ENCODE measurements at places on chromosomes 3 and 15.
A peak's percentile ranks its signal among the peaks of the same experiment; 100 is the strongest.

DNA sequence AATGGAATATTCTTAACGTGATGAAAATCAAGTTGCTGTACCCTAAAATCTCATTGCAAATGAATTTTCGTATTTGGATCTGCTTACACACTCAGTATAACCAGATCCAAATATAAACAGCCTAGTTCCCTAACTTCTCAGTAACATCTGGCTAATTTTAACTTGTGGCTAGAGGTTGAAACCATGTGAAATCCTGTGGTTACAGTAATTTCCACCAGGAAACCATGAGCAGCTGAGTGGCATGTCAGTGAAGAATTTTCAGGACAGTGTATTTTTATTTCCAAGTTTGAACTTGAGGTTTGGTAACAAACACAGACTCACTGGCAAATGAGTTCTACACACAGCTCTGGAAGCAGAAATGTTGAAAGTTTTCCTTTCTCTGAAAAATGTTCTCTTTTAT lies 754.1 kb downstream of the NR2F2 start:
- no peaks in the 10 kb centered on the region for H3K27me3 ChIP-seq
- H3K36me3 ChIP-seq, result no peaks in the 10 kb centered on the region

DNA sequence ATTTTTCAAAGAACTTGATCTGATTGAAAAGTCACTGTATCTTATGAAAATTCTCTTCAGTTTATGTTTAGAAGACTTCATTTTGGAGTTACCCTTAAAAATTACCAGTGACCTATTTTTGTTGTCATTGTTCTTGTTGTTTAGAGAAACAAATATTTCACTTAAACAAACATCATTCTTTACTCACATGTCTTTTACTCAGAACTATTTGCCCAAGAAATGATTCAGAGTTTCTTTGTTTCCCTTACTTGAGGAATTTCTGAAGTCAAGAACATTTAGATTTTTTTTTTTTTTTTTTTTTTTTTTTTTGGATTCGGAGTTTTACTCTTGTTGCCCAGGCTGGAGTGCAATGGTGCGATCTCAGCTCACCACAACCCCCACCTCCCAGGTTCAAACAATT lies 259.6 kb upstream of the UBE2E1 start:
- H3K4me1 ChIP-seq, result no peaks in the 10 kb centered on the region
- no peaks in the 10 kb centered on the region for H3K36me3 ChIP-seq
- H3K27ac ChIP-seq, result no peak overlapping the region
- H3K27me3 ChIP-seq, result no peaks in the 10 kb centered on the region
- DNase-seq, result no peak
- H3K4me3 ChIP-seq, result no peak overlapping the region

- no peak overlapping the region for H3K4me3 ChIP-seq
- H3K27ac ChIP-seq, result no peak overlapping the region
- H3K36me3 ChIP-seq, result no peaks in the 10 kb centered on the region
- no peaks in the 10 kb centered on the region for H3K27me3 ChIP-seq
Measured at GRCh38 chr3:168984872-168985271, 678.6 kb downstream of the MECOM start.

DNA sequence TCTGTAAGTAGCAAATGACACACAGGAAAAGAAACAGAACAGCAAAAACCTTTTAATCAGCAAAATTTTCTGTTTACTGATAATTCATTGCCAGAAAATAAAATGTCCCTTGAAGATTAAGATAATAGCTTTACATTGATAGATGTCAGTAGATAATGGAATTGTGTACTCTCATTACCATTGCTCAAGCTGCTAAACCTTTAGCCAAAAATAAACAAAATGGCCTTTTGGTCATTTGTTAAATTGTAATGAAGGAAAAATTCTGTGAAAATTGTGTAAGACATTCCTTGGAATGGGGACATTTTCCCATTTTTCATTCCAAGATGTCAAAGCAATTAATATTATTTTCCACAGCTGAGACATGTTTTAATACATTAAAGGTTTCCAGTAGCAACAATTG lies 189.8 kb downstream of the PLOD2 start:
- H3K4me1 ChIP-seq, result no peaks in the 10 kb centered on the region
- H3K4me3 ChIP-seq, result no peak overlapping the region

GRCh38 chr15:39593656-39594445 lies 13.0 kb downstream of the THBS1 start:
- H3K4me1 ChIP-seq, result no peaks in the 10 kb centered on the region
- no peak for DNase-seq
- H3K27ac ChIP-seq, result peak overlapping the region; percentile 6
- H3K27me3 ChIP-seq, result no peaks in the 10 kb centered on the region

- DNase-seq, result peak; percentile 64
- H3K36me3 ChIP-seq, result peaks cover 3% of the 10 kb centered on the region
- H3K4me3 ChIP-seq, result no peak overlapping the region
- no peaks in the 10 kb centered on the region for H3K27me3 ChIP-seq
Measured at GRCh38 chr3:53196575-53197407, 35.8 kb downstream of the PRKCD start.

DNA sequence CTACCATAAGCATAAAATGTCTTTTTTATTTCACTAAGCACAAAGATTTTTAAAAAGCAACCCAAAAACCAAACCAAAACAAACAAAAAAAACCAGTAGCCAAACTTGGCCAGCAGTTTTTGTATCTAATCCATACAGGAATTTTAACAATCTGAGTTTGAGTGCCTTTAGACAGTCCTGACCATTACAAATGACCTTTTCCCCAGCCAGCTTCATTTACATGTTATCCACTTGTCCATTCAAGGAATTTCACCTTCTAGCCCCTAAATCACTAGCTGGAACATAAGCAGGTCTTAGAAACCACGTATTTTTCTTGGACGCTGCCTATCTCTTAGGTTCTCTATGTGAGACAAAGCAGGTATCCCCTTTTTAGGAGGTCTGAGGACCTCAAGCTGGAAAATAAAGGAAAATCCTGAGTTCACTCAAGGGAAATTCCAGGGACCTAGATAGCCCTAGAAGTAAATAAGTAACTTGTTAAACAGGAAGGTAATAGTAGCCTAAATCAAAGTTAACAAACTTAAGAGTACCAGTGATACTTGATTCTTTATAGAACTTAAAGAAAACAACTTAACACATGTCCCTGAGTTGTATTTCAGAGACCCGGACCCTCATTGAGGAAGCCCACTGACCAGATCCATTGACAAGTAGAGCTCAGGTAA lies 34.2 kb downstream of the CIP2A start:
- peak overlapping the region; percentile 19 for H3K27ac ChIP-seq
- no peak for DNase-seq
- no peak overlapping the region for H3K4me3 ChIP-seq
- H3K4me1 ChIP-seq, result peaks cover 18% of the 10 kb centered on the region

- peaks cover 4% of the 10 kb centered on the region for H3K4me1 ChIP-seq
- peaks cover 38% of the 10 kb centered on the region for H3K27me3 ChIP-seq
- no peak within 1 kb of the TSS for H3K27ac ChIP-seq
Measured at GRCh38 chr3:53846134-53846850, at the start of the genes CHDH and IL17RB. Gene CHDH, minus strand, starts transcription at chr3:53846419. Its CDS starts 22,411 bp downstream, at chr3:53824008. Gene IL17RB, plus strand, starts transcription at chr3:53846568. Its CDS starts 21 bp downstream, at chr3:53846589.

DNA sequence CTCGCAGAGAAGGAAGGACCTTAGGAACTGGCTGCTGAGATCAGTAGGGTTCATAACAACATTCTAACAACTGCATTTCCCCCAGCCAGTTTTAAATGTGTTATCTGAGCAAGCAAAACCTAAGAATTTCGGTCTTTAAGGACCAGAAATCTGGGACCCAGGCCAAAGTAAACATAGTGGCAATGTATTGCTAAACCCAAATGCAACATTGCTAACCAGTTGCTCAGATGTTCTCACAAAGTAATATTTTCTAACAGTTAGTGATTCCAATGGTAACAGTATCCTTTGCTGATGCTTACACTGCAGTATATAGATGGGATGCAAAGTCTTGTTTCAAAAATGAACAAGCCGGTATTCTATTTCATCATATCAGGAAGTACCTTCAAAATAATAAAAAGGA lies 254.3 kb downstream of the RYR3 start:
- H3K4me1 ChIP-seq, result no peaks in the 10 kb centered on the region
- no peak overlapping the region for H3K27ac ChIP-seq
- H3K27me3 ChIP-seq, result no peaks in the 10 kb centered on the region
- no peaks in the 10 kb centered on the region for H3K36me3 ChIP-seq
- DNase-seq, result peak; percentile 29

DNA sequence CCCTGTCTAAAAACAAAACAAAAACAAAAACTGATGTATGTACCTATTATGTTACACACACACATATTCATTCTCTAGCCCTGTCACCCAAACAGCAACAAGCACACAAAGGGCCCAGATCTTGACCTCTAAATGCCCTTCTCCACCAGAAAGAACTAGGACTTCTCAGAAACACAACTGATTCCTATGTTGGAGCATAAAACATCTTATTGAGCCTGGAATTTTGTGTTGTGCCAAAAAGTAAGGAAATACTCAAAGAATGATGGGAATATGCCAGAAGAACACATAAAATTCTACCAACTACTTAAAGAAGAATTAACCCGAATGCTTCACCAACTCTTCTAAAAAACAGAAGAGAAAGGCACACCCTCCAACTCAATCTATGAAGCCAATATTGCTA lies 66.7 kb upstream of the OCA2 start:
- H3K36me3 ChIP-seq, result peaks cover 43% of the 10 kb centered on the region
- no peaks in the 10 kb centered on the region for H3K4me1 ChIP-seq
- no peak overlapping the region for H3K27ac ChIP-seq
- H3K4me3 ChIP-seq, result no peak overlapping the region
- H3K27me3 ChIP-seq, result no peaks in the 10 kb centered on the region

GRCh38 chr3:133833880-133834620 lies 28.4 kb downstream of the SRPRB start:
- H3K4me3 ChIP-seq, result no peak overlapping the region
- no peaks in the 10 kb centered on the region for H3K4me1 ChIP-seq
- no peak overlapping the region for H3K27ac ChIP-seq
- H3K36me3 ChIP-seq, result no peaks in the 10 kb centered on the region
- DNase-seq, result peak; percentile 65

DNA sequence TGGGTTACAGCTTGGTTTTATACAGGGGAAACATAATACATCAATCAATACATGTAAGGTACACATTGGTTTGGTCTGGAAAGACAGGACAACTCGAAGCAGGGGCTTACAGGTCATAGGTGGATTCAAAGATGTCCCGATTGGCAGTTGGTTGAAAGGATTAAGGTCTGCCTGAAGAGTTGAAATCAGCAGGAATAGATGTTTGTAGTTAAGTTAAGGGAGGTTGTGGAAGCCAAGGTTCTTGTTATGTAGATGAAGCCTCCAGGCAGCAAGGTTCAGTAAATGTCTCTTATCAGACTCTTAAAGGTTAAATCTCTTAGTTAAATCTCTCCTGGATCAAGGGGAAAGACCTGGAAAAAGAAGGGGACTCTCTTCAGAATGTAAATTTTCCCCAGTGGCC lies 58.4 kb upstream of the MINAR1 start:
- no peaks in the 10 kb centered on the region for H3K4me1 ChIP-seq
- H3K27ac ChIP-seq, result no peak overlapping the region
- no peaks in the 10 kb centered on the region for H3K27me3 ChIP-seq
- no peak for DNase-seq
- no peak overlapping the region for H3K4me3 ChIP-seq
- H3K36me3 ChIP-seq, result no peaks in the 10 kb centered on the region

GRCh38 chr3:16089521-16089920 lies 85.0 kb upstream of the GALNT15 start:
- no peak for DNase-seq
- peak overlapping the region; percentile 41 for H3K27ac ChIP-seq
- no peak overlapping the region for H3K4me3 ChIP-seq
- H3K27me3 ChIP-seq, result no peaks in the 10 kb centered on the region
- no peaks in the 10 kb centered on the region for H3K36me3 ChIP-seq

DNA sequence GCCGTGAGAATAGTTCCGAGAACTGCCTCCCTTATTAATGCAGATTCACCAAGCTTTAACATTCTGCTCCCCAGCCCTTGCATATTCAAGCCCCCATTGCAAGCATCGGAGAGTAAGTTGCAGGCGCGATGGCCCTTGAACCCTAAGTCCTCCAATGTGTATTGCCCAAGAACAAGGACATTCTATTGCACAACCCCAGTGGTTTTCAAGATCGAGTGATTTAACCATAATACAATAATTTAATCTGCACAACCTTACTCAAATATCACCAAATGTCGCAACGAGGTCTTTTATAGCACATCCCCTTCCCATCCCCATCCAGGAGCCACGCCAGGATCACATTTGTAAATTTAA lies 21.7 kb upstream of the PLXND1 start:
- no peak for DNase-seq
- H3K27me3 ChIP-seq, result no peaks in the 10 kb centered on the region
- peak overlapping the region; percentile 93 for H3K27ac ChIP-seq
- H3K4me1 ChIP-seq, result peaks cover 34% of the 10 kb centered on the region
- H3K4me3 ChIP-seq, result peak overlapping the region; percentile 71

- no peaks in the 10 kb centered on the region for H3K27me3 ChIP-seq
- H3K4me3 ChIP-seq, result no peak overlapping the region
- no peaks in the 10 kb centered on the region for H3K4me1 ChIP-seq
- no peak for DNase-seq
- H3K27ac ChIP-seq, result no peak overlapping the region
Measured at GRCh38 chr3:173800154-173800553, 402.6 kb downstream of the NLGN1 start.

DNA sequence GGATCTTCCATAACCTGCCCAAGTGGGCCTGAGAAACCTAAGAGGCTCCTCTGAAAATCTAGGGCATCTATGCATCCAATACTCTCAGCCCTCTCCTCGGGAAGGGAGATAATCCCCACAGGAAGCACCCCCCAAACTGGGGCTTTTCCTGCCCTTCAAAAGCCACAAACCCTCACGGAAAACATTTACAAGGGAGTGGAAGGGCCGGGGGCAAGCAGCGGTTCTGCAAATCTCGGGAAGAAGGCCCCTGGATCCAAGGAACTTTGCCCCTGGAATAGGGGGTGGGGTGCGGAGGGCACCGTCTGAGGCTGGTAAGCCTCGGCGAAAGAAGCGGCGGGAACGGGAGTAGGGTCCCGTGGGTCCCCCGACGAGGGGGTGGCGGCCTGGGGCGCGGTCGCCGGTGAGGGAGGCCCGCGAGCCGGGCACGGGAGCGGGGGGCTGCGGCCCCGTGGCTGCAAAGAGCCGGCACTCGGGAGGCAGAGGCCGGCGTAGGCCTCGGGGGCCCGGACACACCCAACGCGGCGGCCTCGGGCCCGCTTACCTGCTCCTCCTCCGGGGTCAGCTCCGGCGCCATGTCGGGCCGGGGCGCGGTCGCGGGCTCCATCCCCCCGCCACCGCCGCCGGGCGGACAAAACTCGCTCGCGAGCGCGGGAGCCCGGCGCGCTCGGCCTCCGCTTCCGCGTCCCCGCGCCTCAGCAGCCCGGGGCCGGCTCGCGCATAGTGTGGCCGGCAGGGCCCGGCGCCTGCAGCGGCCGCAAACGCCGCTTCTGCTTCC lies 755 bp downstream of the PTPN9 start:
- peak overlapping the region; percentile 96 for H3K4me3 ChIP-seq
- H3K4me1 ChIP-seq, result peaks cover 13% of the 10 kb centered on the region
- no peaks in the 10 kb centered on the region for H3K27me3 ChIP-seq
- peak; percentile 83 for DNase-seq
- peak overlapping the region; percentile 78 for H3K27ac ChIP-seq

GRCh38 chr3:29531644-29532043 lies 250.8 kb downstream of the RBMS3 start:
- DNase-seq, result no peak
- no peaks in the 10 kb centered on the region for H3K4me1 ChIP-seq
- no peak overlapping the region for H3K4me3 ChIP-seq
- H3K36me3 ChIP-seq, result no peaks in the 10 kb centered on the region

- H3K27me3 ChIP-seq, result no peaks in the 10 kb centered on the region
- no peak overlapping the region for H3K4me3 ChIP-seq
- peaks cover 4% of the 10 kb centered on the region for H3K4me1 ChIP-seq
Measured at GRCh38 chr3:100537646-100538338, 45.4 kb downstream of the TMEM45A start.

GRCh38 chr3:170476291-170476690 lies 57.6 kb downstream of the CLDN11 start:
- no peak for DNase-seq
- H3K4me1 ChIP-seq, result peaks cover 6% of the 10 kb centered on the region
- no peak overlapping the region for H3K4me3 ChIP-seq
- no peaks in the 10 kb centered on the region for H3K27me3 ChIP-seq
- H3K27ac ChIP-seq, result no peak overlapping the region
